T-helper 1 cell treated with Interleukin-12 subunit alpha and Interleukin-12 subunit beta and Interleukin-4 antibody, amounts not matched to agents 30 ng/mL and 1 ng/mL, for 36 hours (primary cell): ENCODE measurements at places on chromosomes 2 and 18. TPM values are rescaled to one million over a fixed set of nuclear protein-coding genes. Genes with fewer than 3 reads are reported as not detected.

AFF3 gene
- total RNA-seq = 0.93 and 1.2 TPM in 2 replicates

REG3G gene
- total RNA-seq = not detected in 2 replicates

UGT1A3 gene
- total RNA-seq = not detected in 2 replicates

DIPK1C gene
- not detected in 2 replicates for total RNA-seq

CD207 gene
- not detected in 2 replicates for total RNA-seq

DSG1 gene
- total RNA-seq = not detected in 2 replicates

CNTNAP5 gene
- not detected in 2 replicates for total RNA-seq

EIF2B4 gene
- 48.3 and 48.7 TPM in 2 replicates for total RNA-seq
